Left renal cortex interstitium (tissue), 4 donors: ENCODE measurements at places on chromosomes 12 and 14. TPM values are rescaled to one million over a fixed set of nuclear protein-coding genes. Genes with fewer than 3 reads are reported as not detected.

VWF gene
- polyA plus RNA-seq = 11.0 TPM

GRCh38 chr12:93777254-93777653 lies 100.1 kb downstream of the CRADD start:
- DNase-seq = no peak

NFE2 gene
- polyA plus RNA-seq = 4.5 TPM

DNA sequence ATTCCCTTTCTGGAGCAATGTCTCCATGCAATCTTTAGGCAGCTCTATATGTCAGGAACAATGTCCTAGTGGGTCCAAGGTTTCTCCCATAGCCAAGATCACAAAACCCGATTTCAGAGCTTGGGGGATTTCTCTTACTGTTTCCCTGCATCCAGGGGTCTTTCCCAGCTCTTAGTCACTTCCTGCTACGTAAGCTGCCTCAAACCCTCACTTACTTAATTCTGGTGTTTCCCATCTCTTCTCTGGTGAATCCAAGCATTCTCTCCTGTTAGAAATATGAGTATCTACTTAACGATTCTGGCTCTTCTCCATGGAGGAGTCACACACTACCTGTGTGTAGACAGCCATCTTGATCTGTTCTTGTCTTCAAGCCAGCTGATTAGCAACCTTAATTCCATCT lies 80.0 kb downstream of the IFNG-AS1 start:
- DNase-seq = no peak

DNA sequence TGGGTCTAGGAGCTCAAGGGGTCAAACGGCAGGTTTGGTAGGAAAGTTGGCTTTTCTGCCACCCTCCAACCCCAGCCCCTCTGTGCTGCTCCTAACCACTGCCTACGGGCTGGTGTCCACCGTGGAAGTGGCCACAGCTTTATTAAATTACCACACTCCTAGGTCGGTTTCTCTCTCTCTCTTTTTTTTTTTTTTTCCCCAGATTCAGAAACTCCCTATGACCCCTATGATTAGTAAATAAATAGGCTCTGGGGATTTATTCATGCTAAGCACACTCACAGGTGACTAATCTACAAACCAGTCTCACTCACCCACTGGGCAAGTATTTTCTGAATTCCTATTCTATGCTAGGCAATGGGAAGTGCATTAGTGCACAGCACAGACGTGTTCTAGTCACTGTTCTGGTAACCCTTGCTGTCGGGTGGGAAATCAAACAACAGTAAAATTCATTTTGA lies 8.7 kb upstream of the DDX47 start:
- no peak for DNase-seq

DNA sequence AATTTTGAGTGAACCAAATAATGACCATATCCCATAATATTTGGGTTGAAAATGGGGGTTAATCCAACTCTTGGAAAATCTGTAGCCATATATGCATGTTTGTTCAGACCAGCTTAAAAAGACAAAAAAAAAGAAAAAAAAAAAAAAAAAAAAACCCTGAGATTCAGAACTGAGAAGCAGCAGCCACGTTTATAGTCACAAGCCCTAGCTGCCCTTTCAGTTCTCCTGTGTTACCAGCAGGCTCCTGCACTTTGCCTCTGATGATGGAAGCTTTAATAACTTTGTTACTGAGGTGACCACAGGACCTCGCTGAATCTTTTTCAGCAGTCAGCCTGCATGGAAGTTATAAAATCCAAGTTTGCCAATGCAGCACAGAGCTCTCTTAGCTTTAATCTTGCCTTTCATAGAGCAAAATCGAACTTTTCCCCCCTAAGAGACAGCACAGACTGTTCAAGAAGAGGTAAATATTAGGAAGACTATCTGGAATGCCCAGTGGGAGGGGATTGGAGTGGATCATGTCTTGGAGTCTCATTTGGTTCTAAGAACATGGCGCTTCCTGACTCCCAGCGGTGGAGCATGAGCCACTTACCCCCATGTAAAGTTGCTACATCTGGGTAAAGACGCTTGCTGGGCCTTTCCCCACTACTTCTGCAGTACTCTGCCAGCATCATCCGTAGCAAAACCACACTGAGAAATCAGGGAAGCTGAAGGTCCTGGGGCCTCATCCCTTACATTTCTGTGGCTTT lies 20.6 kb downstream of the GNG2 start:
- no peak for DNase-seq

NEUROD4 gene
- polyA plus RNA-seq = not detected

DNA sequence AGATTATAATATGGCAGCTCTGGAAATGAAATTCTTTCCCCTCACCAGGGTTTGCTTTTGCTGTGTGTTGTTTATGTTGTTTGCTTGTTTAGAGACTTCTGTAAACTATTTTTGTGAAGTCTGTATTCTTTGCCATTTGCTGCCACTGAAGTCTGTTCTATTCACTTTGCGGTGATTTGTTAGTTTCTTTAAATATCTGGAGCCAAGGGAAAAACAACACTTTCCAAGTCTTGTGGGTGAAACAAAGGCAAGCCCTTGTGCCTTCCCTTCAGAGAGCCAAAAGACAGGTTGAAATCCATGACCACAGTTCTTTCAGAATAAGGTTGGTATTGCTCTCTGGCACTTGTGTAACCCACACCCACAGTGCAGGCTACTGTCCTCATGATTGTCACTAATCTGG lies 59.5 kb upstream of the RNU6-7 start:
- no peak for DNase-seq

DNA sequence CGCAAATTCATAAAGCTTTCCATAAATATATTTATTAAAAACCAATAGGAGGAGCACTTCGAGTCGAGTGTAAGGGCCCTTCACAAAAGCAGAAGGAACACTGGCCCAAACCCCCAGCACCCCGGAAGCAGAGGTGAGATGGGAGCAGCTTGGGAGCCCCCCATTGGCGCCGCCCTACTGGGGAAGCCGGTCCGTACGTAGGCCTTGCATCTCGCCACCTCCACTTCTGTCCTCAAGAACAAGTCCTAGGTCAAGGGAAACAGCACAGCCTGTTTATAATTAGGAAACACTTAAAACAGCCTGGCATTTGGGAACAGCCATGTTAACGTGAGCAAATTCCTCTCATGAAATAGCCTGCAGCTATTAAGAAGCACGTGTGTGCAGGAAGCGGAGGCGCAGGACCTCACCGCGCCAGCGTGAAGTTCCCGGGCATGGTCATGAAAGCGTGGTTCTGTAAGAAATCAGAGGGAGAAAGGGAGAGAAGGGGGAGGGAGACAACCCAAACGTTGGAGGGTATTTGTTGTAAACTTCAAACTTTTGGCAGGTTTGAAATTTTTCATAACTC lies 7.7 kb downstream of the ANKRD9 start:
- DNase-seq = no peak

CLSTN3 gene
- 91.7 TPM for polyA plus RNA-seq

- DNase-seq = no peak
Measured at GRCh38 chr14:22383515-22384166, 205.4 kb downstream of the DAD1 start.

- no peak for DNase-seq
Measured at GRCh38 chr12:132429946-132430643, 59.9 kb upstream of the FBRSL1 start.

- no peak for DNase-seq
Measured at GRCh38 chr12:55933169-55933798, 2.3 kb downstream of the DGKA start.

DNA sequence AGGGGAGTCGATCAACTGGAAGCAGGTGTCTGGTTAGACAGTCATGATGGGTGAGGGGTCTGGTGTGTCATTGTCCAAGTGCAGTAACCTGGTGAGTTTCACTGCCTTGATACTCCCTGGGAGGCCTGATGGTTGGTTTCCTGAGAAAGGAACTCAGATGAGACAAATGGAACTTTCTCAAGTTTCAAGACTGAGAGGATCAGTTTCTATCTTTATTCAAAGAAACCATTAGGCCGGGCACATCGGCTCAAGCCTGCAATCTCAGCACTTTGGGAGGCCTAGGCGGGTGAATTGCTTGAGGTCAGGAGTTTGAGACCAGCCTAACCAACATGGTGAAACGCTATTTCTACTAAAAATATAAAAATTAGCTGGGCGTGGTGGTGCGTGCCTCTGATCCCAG lies 776.1 kb downstream of the AACS start:
- DNase-seq = no peak

DNA sequence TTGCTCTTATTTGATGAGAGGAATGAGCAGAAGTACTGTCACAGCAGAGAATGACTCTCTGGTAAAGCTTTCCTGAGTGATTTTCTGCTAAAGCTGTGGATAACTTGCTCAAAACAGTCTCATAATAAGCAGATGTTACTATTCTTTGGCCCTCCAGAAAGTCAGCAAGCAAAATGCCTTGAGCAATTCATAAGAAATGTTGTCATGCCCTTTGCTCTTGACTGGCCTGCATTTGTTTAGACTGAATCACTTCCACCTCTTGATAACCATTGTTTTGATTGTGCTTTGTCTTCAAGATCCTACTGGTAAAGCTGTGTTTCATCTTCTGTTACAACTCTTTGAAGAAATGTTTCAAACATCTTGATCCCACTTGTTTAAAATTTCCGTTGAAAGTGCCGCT lies 457.9 kb upstream of the FOXG1 start:
- no peak for DNase-seq

- DNase-seq = no peak
Measured at GRCh38 chr14:57687416-57687815, 178.5 kb downstream of the SLC35F4 start.

SLC25A47 gene
- polyA plus RNA-seq = not detected

DNA sequence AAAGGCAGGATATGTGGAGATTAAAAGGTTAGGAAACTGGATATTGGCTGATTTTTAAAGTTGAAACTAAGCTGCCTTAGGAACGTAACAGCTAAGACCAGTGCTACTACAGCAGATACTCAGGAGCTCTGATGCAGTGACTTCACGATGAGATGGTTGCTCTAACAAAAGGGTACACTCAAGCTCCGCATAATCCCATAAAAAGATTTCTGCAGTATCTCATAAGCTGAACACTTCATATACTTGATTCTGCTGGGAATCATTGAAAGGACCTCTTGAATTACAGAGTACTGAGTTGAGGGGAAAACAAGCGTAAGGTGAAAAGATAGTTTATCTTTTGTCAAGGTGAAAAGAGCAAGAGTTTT lies 3.7 kb downstream of the RNF10 start:
- DNase-seq = no peak

DNA sequence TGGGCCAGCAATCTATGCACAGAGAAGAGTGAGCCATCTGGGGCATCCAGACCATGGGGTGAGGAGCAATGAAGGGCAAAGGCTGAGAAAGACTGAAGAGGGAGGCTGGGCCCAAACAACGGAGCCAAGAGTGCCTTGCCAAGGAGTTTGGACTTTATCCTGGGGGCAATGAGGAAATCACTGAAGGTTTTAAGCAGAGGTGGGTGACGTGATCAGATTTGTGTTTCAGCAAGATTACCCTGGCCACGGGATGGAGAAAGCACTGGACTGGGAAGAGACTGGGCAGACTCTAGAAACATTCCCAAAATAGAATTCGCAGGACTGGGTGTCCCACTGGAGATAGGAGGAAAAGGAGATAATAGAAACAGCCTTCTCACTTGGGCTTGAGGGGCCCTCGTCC lies 65.3 kb downstream of the DPF3 start:
- no peak for DNase-seq

DNA sequence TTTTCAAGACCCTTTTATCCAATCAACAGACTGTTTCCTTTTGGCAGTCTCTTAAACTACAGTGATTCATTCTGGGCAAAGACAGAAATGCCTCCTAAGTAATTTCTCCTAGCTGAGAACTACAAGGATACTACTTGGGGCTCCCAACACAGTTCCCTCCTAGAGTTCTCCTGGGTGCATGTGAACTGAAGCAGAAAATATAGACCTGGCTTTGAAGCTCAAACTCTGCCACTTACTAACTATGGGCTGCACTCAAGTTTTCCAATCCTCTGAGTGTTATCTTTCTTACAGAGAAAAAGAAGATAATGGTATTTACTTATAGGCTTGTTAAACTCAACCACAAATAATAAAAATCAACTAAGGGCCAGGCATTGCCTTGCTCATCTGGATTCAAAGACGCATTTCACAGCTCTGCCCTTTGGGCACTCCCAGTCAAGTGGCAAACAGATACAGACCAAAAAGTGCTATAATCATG lies 97.6 kb downstream of the EFCAB11 start:
- DNase-seq = no peak

TAMALIN gene
- 22.2 TPM for polyA plus RNA-seq

GRCh38 chr12:113930249-113930648 lies 35.9 kb downstream of the RBM19 start:
- DNase-seq = no peak

GRCh38 chr12:23631786-23632377 lies 317.6 kb downstream of the SOX5 start:
- DNase-seq = no peak

DNA sequence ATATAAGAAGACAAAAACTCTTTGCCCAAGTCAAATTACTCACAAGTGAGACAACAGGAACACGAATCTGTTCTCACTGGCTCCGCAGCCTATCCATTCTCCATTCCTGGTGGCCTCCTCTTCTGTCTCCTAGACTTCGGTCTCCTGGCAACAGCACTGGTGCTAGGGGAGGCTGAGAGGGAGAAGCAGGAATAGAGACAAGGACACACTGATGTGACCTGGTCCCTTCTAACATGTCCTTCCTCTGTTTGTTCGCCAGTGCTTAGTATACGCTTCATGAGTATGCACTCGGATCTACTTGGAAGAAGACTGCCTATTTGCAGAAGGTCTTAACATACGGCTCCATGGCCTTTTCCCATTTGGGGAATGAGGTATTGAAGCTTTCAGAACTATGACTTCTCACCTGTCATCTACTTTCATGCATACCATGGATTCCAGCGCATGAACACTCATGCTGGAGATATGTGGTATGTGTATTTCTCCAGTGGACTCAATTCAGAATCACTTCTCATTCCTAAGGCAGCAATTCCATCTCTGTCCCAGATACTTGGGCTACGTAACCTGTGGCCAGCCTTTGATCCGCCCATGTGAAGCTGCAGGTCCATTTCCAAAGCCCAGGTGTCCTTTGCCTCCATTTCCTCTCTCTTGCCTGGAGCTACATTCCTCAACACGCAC lies 33.9 kb downstream of the BHLHE41 start:
- DNase-seq = no peak

GRCh38 chr12:100672075-100672592 lies 98.7 kb downstream of the GAS2L3 start:
- no peak for DNase-seq
